ENCODE measurements at places on chromosomes 6 and 20. TPM values are rescaled to one million over a fixed set of nuclear protein-coding genes. Genes with fewer than 3 reads are reported as not detected.

Gene OSTM1
- 44.6 TPM for total RNA-seq

Gene CDH4
- 0.42 TPM for total RNA-seq

Gene C6orf52
- total RNA-seq = not detected

Gene ENPP4
- total RNA-seq = 35.2 TPM

Gene SLC13A3
- total RNA-seq = 0.93 TPM

Gene NKX2-2
- not detected for total RNA-seq

Gene PLCG1
- total RNA-seq = 173 TPM

Gene IBTK
- total RNA-seq = 27.3 TPM

Gene NANP
- total RNA-seq = 5.0 TPM

Gene BPIFB1
- total RNA-seq = 0.58 TPM

Gene HLA-DOB
- total RNA-seq = not detected

Gene GABRR1
- total RNA-seq = 0.31 TPM

Gene IL22RA2
- total RNA-seq = not detected

Gene NMBR
- total RNA-seq = not detected

- ATAC-seq = no peak
Observed at GRCh38 chr20:53718142-53719021, 124.7 kb upstream of the ZNF217 start.

GRCh38 chr6:141259091-141259490, 873.6 kb upstream of the GJE1 start:
- ATAC-seq = no peak

- ATAC-seq = no peak
Observed at GRCh38 chr6:108897371-108897770, 49.1 kb downstream of the ARMC2 start.

- ATAC-seq = peak; percentile 84
Observed at GRCh38 chr6:136095986-136096385, 154.1 kb downstream of the MTFR2 start.

GRCh38 chr20:689348-689747, 13.7 kb upstream of the SCRT2 start:
- ATAC-seq = no peak

GRCh38 chr20:63254606-63255384, 532 bp upstream of the NKAIN4 start:
- ATAC-seq = no peak

DNA sequence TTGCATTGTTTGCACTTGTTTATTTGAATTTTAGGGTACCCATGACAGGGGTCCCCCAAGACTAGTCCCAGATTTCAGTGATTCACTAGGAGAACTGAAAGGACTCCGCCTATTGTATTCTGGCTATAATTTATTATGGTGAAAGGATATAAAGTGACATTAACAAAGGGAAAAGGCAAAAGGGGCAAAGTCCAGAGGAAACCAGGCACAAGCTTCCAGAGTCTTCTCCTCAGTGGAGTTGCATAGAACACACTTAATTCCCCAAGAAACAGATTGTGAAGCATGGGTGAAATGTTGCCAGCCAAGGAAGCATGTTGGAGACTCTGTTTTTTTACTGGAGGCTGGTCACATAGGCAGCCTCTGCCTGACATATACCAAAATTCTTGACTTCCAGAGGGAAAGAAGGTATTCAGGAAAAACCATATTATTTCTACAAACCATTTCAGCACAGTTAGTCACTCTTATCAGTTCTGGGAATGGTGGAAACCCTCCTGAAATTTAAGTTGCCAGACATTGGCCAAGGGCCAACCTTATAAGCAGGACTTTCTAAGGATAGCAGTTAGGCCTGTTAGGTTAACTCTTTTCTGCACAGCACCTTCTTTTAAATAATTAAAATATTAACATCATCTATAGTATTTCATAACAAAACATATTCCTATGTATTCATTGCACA, 71.8 kb downstream of the FIG4 start:
- no peak for ATAC-seq

GRCh38 chr20:12916699-12917098, 92.1 kb upstream of the SPTLC3 start:
- ATAC-seq = no peak

DNA sequence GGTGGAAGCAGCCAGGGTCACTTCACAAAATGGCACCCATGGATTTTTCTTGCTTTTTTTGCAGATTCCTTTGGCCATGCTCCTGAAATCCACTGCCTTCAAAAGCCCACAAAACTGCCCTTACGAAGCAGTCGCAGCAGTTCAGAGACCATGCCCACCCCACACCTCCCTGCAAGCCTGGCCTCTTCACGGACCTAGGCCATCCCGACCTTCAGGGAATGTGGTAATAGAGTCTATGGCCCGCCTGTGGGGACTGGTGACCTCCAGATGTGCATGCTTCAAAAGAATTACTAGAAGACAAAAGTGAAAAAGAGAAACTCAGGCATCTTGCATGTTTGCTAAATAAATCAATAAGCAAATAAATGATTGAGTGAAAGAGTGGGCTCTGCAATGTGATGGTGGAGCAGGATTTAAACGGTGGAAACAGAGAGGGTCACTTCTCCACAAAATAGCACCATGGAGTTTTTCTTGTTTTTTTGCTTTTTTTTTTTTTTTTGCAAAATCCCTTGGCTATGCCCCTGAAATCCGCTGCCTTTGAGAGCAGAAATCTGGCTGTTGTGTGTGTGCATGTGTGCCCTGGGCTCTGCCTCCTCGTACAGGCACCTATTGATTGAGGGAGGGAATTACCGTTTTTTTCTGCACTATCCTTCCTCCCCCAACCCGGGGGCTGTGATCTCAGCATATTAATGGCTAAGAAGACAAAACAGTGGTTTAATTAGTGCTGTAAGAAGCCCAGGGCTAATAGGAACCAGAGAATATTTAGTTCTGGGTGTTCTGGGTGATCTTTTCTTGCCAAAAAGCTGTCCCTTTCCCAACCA, 107.4 kb downstream of the PXDC1 start:
- no peak for ATAC-seq

- no peak for ATAC-seq
Observed at GRCh38 chr20:51026269-51026668, 3.4 kb upstream of the KCNG1 start.

GRCh38 chr6:37635319-37635718, 62.4 kb downstream of the MDGA1 start:
- no peak for ATAC-seq

DNA sequence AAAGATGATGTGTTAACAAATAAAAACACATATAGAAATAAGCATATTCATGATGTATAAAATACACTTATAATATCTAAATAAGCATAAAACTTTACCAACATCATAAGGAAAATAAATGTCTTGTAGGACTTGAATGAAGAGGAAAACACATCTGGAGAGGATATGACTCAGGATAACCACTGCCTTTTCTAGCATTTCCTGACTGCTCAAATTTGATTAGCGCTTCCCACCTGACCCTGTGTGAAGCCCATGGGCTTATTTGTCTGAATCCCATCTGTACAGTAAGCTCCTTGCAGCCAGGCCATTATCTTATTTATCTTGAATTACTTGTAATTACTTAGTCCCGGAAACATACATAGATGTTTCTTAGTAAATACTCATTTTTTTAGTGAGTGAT, 608.6 kb downstream of the COL12A1 start:
- ATAC-seq = no peak

- ATAC-seq = peak; percentile 62
Observed at GRCh38 chr20:49541733-49542513, 26.0 kb downstream of the PTGIS start.

- ATAC-seq = peak; percentile 88
Observed at GRCh38 chr6:2841264-2842138, at the start of gene SERPINB1. Gene SERPINB1 (minus strand): TSS chr6:2841863. CDS start chr6:2840586, 1,277 bp downstream.

DNA sequence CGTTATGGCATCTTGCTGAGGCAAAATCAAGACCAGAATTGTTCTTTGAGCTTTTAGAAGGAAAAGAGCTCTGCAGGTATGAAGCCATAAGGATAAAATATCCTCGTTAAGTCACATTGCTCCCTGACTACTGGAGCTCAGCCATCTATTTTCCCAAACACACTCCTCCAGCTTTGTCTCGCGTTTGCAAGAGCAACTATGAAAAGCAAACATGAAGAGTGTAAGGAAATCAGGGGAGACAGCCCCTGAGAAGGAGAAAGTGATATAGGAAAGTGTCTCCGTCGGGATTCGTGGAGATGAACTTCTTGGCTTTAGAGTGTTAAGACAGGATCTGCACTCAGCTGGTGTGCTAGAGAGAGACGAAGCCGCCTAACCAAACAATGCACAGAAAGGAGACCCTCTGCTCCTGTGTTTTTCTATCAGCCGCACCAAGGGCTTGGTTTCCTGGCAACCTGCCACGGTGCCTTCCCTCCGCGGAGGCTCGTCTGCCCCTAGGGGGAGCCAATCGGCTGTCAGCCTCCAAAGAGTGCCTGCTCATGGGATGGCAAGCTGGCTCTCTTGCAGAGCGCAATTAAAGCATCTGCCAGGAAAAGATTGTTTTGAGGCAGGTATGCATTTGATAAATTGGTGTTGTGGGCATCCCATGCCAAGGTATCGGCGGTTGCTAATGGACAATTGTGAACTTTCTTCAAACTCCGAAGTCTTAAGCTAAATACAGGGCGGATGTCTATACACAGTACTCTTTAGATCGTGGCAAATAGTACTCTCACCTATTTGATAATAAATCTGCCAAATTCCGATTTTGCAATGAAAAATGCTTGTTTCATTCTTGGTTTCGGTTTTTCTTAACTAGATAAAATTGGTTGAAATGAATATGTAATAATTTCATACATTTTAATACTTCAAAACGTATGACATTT, 603.2 kb downstream of the RNF144B start:
- peak; percentile 28 for ATAC-seq

- no peak for ATAC-seq
Observed at GRCh38 chr20:2093159-2093781, 8.4 kb upstream of the STK35 start.

- no peak for ATAC-seq
Observed at GRCh38 chr6:119348096-119348747, 1.3 kb downstream of the MAN1A1 start.

DNA sequence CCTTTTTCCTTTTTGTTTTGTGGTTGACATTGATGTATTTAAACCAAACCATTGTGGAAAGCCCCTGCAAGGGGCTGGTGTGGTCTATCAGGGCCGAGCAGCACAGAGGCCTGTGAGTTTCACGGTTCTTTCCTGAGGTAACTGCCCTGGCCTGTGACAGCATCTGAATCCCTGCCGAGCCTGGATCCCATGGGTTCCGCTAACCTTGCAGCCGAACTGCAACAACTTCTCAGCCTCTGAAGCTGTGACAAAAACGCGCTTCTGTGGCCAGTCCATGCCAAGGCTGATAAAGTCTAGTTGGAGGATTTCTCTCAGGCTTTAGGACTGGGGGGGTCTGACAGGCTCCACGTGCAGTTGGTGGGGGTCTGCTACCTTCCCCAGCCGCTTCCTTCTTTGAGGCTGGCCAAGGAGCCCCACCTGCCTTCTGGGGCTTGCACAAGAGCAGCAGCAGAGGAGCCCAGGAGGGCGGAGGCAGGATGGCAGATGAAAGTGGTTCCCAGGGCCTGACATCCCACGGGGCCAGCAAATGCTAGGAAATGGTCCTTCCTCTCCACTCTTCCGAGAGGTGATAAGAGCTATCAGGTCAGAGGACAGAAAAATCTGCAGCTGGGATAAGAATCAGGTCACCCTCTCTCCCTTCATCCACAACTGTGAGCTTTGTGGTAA, 150.9 kb downstream of the PREX1 start:
- no peak for ATAC-seq

- ATAC-seq = peak; percentile 61
Observed at GRCh38 chr6:158825951-158826306, 6.8 kb upstream of the EZR start.

DNA sequence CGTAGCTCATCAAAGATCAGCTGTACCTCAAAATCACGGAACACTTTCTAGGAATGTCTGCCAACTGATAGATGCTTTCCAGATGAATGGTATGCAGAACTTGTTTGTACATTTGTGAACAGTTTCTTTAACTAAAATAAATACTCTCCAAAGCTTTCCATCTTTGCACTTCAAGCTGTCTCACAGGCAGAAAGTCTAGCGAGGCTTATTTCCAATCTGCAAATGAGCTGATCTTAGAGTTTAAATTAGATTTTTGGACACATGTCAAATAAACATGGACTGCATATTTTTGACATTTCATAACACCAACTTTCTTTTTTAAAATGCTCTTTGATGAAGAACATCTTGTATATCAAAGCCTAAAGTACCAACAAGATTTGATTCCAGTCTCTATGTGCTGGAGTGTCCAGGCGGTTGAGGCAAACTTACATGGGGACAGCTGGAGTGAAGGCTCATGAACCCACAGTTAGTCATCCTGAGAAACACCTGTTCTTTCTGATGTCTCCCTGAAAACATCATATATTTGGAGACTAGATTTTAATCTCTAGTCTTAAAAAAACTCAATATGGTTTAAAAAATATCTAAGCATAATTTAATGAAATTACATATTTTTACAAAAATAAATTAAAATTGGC, 268.6 kb upstream of the AGPAT4 start:
- no peak for ATAC-seq

GRCh38 chr6:125574604-125575003, 174.8 kb upstream of the HEY2 start:
- ATAC-seq = no peak

DNA sequence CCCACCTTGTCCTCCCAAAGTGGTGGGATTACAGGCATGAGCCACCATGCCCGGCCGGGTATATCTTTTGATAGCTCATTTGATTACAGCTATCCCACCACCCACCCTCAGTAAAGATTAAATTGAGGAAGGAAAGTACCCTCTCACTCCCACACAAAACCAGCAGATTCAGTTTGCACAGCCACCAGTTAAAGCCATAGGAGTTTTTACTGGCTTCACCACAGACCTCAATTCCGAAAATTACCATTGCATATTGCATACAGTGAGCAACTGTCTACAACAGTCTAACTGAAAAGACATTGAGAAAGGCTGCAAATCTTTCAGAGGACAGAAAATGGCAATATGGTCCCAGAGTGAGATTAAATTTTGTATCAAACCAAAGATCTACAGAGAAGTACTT, 34.9 kb downstream of the ESF1 start:
- no peak for ATAC-seq

DNA sequence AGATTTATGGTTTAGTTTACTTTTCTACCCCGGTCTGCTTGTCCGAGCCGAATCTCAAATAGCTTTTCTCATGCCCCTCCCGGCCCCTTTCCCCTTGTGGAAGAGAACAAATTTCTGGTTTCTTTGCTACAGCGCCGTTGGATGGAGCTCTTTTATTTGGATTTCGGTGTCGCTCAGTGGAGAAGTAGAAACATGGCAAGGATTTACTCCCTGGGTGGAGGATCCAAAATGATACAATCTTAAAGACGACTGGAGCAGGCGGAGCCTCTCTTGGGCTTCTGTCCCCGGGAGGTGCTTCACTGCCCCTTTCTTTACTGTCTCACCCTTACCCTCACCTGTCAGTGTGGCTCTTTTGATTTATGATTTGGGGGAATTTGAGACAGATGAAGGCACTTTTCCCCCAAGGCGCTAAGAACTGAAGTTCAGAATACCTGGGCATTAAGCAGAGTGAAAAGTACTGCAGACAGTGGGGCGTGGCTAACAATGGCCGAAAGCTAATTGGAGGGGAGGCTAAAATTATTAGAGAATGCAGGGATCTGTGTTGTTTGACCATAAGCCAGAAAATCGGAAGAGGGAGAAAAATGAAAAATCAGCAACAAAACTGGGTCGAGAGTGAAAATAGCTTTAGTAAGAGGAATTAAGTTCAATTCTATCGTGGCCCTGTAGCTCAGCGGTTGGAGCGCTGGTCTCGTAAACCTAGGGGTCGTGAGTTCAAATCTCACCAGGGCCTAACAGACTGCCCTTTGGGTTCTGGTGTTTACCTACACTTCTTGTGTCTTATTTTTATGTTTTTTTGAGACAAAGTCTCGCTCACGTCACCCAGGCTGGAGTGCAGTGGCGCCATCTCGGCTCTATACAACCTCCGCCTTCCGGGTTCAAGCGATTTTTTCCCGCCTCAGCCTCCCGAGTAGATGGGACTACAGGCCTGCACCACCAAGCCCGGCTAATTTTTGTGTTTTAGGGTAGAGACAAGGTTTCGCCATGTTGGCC, 145.1 kb upstream of the ZNF184 start:
- no peak for ATAC-seq
